NCI-H69 (cell line): ENCODE measurements at places on chromosomes 4 and X.

DNA sequence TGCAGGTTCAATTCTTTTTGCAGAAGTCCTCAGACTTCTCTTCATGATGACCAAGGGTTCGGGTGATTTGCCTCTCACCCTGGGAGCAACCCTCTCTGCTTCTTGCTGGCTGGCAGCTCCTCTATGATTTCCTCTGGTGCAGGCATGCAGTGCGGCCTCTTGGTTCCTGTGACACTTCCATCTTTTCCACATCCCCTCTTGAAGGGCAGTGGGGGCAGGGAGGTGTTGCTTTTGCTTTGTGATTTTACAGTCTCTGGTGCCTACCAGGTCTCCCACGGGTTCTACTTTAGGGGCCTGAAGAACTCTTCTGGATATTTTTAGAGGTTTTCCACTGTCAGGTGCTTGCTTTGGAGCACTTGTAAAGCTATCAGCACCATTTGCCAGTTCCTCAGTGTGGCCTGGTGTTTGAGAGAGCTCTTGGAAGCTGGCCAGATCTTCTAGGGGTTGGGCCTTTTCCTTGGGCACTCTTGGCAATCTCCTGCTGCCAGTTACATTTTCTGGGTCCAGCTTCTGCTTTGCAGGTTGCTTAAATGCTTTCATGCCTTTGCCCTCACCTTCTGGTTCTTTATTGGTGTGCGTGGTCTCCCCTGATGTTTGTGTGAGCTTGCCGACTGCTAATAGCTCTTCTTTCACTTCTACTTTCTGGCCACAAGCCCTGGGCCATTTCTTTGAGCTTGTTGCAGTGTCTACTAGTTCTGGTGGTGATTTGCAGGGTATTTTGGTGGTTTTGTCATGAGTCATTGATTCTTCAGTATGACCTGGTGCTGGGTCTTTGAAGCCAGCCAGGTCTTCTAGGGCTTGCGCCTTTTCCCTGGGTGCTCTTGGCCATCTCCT, 11.5 kb upstream of the CHST7 start:
- no peak for DNase-seq

DNA sequence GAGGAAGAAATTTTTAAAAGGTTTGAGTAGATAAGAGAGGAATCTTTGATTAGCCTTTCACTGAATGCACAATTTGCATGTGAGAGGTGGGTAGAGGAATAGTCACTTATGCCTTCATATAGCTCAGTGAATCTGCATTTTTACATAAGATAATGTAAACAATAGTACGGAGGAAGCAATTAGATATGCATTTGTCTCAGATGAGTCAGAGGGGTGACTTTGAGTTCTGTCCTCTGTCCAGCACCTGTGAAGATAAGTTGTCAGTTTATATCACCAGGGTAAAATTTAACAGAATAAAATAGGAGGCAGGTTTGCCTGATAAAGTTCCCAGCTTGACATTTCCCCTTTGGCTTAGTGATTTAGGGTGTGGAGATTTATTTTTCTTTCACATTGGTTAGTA, 841.9 kb downstream of the PCDH18 start:
- DNase-seq = peak; percentile 9

DNA sequence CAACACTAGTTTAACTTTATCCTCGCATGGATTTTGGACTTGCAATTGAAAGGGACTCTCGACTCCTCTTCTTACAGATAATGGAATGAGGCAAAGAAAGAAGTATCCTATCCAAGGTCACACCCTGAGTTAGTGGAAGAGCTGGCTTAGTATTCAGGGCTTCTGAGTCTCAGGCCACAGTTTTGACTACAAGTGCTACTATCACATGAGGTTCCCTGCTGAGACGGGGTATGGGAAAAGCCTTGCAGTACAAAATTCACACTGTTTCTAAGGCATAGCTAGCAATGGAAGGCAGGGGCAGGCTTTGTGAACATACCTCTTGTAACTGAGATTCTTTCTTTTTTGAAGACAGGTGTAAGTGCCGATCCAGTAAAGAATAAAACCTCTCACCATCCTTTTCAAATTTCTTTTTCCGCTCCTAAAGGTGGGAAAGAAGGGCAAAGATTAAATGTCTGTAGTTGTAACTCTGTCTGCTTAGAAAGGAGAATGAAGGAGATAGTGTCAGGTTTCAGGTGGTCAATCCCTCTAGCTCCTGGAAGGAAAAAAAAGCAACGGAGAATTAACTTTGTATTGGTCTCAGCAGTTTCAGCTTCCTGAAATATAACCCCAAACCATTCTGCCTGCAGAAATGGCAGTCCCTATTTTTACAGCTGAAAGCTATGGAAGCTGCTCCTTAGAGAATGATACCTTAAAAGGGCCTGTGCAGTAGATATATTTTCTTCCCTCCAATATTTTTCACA, 199.0 kb downstream of the OPHN1 start:
- no peak for DNase-seq

GRCh38 chr4:105952591-105952990, 57.3 kb downstream of the NPNT start:
- DNase-seq = no peak

DNA sequence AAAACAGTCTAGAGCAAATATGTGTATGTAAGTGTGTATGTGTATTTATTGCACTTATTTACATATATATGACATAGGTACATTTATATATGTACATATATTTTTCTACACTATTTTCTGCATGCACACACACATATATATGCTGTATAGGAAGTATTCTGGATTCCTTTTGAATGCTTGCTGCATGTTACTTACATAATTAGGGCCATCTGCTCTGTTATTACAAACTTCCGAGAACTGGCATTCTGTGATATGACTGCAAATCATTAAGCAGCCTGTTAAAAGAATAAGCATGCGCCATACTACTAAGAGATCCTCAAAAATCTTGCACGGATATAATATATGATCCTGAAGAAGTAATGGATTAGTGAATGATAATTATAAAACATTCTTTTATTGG, 1157.6 kb upstream of the TENM3 start:
- DNase-seq = peak; percentile 30

- DNase-seq = peak; percentile 5
Measured at GRCh38 chr4:118005883-118006282, 28.4 kb upstream of the NDST3 start.

DNA sequence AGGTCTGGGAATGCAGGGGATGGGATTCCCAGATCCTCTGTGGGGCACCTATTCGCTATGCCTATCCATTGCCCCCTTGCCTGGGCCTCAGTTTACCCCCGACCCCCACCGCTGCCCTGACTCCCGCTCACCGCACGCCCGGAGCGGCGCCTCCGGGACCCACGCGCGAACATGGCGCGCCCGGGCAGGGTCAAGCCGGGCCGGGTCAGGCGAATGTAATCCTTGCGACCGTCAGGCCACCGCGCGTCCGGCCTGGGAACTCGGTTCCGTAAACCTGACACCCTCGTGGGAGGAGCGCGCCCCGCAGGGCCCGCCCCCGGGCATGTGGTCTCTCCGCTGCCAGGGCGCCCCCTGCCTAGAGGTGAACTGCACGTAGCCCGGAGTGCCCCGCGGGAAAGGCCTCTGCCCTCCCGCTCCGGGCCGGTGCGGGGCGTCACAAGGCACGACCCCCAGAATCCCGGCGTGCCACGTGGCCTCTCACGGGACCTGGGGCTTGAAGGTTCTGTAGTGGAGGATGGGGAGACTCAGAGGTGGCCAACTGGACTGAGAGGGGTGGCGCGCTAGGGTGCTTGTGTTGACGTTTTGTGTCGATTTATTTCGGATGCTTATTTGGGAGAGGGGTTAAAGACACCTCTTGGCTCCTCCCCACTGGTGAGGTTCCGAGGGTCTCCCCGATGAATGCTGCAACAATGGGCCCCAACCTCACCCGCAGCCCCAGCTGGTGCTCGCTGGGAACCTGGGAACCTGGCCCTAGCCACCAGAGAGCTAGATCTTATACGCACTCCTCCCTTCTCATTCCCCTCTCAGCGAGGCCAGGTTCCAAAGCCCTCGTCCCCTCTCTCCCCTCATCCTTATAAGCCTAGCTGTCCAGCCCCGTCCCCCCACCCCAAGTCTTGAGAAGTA, at the start of gene PRICKLE3:
Gene PRICKLE3, minus strand, starts transcription at position 249 of the 903 bp plus-strand sequence. Its CDS starts 76 bp downstream, at position 173.
- DNase-seq = peak; percentile 78

DNA sequence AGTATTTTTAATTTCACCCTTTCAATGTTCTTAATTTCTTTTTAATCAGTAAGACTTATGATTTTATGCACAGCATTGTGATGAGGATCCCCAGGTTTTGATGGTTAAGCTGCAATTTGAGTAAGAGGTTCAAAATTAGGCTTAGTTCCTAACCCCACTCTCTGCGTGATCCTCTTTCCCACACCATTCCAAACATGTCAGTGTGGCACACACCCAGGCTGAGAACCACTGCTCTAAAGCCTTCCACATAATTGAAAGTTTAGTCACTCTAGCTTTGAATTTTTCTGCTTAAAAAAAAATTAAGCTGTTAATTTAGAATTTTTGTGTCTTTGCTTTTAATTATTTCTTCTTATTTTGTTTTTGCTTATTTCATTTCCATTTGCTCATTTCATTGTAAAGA, 68.8 kb upstream of the SLC7A11 start:
- DNase-seq = no peak

- DNase-seq = no peak
Measured at GRCh38 chrX:625137-625691, 5.4 kb upstream of the SHOX start.

- DNase-seq = no peak
Measured at GRCh38 chr4:159142681-159143384, 40.0 kb downstream of the RAPGEF2 start.

GRCh38 chr4:138790706-138791340, 224.8 kb upstream of the NOCT start:
- peak; percentile 2 for DNase-seq

DNA sequence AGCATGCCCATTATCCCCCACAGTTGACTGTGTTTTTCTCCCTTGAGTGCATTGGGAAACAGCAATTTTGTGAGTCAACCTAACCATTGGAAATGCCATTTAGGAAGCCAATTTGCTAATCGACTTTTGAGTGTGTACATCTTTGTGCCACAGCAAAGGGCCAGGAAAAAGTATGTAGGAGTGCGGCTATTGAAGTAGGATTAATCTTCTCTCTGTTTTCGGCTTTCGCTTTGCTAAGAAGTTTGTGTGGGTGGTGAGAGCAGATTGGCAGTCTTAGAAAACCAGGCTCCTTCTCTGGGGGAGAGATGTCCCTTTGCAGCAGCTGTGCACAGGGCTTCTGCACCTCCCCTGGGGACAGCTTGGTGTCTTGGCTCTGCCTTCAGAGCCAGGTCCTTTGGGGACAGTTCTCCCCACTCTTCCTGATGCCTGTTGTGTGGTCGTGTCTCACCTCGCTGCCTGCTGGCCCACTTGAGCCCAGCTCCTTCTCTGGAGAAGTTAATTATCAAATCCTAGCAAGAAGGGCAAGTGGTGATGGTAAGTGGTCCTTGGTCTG, 74.5 kb downstream of the GEMIN8 start:
- DNase-seq = no peak

DNA sequence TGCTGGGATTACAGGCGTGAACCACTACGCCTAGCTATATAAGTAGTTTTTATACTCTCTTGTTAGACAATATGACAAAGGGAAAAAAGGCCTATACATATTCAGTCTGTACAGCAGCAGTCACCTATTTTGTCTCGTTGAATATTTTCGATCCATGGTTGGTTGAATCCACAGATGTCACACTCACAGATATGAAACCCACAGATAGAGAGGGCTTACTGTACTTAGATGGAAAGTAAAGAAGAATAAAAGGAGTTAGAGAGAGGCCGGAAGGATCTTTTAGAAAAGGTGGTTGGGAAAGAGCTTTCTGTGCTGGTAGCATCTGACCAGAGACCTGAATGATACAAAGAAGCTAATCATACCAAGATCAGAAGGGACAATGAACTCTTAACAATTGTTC, 38.3 kb upstream of the SPINK2 start:
- no peak for DNase-seq

GRCh38 chrX:112058255-112058654, 24.3 kb downstream of the TRPC5 start:
- no peak for DNase-seq

- no peak for DNase-seq
Measured at GRCh38 chr4:189081826-189082225, 858.8 kb upstream of the FRG1 start.
